IPS-NIHi11 (cell line): ENCODE measurements at places on chromosomes 6 and 20.
A peak's percentile ranks its signal among the peaks of the same experiment; 100 is the strongest.

DNA sequence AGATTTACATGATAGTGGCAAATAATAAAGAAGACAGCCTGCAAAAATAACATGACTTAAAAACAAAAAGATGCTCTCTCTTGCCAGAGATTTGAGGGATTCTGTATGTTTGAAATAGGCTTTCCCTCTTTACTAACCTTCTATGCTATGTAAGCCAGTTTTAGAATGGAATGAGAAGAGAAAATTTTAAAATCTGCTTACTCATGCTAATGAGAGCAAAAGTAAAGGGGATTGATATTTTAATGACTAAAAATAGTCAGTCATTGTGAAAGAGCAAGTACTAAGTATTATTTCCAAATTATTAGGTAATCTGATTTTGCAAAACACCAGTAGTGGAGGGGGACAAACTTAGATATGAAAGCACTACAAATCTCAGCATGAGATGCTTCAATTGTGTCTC, 563.3 kb upstream of the ADGRB3 start:
- DNase-seq: no peak

DNA sequence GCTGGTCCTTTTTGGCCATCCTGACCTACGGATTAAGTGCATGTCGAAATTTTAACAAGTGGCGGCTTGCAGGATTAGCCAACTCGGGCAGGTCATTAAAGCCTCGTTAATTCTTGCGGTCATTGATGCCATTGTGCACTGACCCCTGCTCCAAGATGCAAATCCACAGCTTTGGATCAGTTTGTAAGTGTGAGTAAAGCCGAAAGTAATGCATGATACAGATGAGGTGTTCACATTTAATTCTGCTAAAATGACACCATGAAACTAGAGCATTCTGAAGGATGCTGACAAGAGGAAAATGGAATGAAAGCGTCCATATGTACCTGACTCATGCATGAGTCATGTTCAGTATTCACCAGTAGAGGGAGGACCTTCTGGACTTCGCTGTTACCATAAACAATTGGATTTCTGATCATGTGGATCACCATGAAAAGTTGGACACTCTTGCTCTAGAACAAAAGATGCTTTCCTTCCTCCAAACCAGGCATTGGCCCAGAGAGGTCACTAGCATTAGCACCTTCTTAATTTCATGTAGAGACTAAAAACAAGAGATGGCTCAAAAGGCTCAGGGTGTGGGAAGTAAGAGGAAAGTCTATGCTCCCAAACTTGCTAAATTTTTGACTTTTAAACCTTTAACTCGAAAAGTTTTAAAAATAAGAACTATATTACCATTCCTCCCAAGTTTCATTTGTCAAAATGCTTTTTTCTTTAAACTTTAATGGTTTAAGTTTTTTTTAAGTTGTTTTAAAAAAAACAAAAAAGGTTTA, 48.0 kb downstream of the MUC22 start:
- DNase-seq: peak; percentile 54

DNA sequence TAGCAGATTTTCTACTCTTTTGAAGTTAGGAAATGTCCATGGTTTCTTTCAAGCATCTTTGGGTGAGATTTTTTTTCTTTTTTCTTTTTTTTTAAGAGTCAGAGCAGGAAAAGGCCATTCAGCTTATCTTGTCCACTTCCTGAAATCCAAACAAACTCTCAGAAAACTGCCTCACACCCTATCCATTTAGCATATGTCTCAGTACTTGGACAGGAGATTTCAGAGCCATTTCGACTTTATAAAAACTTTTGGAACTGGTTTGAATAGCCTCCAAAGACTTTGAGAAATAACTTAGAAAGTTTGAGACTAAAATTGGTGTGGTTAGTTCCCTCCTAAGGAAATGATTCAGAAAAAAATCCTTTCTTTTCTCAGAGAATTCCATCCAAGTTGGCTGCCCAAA, 125.1 kb downstream of the MYLK4 start:
- no peak for DNase-seq

GRCh38 chr6:133380047-133380446, 138.9 kb downstream of the EYA4 start:
- no peak for DNase-seq

GRCh38 chr6:144098993-144099392, 3.6 kb upstream of the SF3B5 start:
- DNase-seq: no peak
